ENCODE measurements at places on chromosomes 2 and 18.
A peak's percentile ranks its signal among the peaks of the same experiment; 100 is the strongest.

GRCh38 chr2:151560289-151560688 is 150.6 kb downstream of the RIF1 start:
- no peak for DNase-seq

DNA sequence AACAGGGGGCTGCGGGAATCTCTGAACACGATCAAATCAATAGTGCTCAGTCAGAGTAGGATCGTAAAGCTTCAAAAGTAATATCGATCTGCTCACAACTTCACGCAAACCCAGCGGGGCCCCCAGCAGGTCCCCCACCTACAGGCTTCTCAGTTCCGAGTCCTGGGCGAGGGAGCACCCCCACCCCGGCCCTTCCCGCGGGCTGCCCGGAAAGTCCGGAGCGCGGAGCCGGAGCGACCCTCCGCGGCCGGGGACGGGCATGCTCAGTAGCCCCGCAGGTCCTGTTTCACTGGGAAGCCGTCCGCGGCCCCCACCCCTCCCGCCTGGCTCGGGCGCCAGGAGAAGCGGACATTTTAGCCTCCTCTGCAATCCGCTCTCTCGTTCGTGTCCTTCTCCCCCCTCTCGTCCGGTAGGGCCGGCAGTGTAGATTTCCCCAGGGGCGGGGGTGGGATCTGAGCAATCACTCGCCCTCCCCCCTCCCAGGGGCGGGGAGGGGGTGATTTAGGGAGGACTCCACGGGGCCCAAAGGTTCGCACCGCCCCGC is 3.3 kb upstream of the SPRED2 start:
- peak; percentile 11 for DNase-seq

DNA sequence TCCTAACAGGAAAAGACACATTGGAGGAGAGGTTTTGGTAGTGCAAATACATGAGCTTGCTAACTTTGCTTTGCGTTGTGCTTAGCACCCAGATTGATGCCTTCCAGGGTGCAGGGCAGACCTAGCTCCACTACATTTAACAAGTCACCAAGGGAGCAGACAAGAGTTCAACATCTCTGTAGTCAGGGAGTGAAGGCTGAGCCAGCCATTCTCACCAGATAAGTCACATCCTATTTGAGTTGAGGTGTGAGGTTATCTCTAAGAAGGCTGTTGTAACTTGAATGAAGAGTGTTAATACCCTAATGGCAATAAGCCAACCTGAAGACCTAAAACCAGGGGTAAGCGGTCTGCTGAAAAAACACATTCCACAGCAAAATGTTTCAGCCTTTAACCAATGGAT is 69.6 kb upstream of the DSEL start:
- DNase-seq, result no peak

DNA sequence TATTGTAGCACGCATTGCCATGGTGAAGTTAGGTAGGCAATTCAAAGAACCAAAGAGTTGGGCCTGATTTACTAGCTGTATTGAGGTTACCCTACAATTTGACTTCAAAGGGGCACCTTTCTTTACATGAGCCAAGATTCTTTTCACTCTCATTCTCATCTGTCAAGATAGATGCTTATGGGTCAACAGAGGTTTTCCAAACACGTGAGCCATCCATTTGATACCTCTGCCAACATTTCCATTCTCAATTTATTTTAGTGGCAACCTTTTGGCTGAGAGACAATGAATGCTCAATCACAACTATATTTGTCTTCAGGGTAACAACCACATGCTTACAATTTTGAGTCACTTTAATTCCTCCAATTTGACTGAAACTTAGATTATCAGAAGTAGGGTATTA is 370.6 kb upstream of the CDH20 start:
- peak; percentile 70 for DNase-seq

GRCh38 chr18:56086786-56087185 is 498.8 kb upstream of the TCF4 start:
- no peak for DNase-seq

Measured in NCI-H2081 treated with DMSO at 0.1 percent for 48 hours (cell line).